ENCODE measurements at places on chromosomes 12 and 14.

GRCh38 chr12:110338754-110339153, 57.7 kb downstream of the ATP2A2 start:
- DNase-seq, result no peak

DNA sequence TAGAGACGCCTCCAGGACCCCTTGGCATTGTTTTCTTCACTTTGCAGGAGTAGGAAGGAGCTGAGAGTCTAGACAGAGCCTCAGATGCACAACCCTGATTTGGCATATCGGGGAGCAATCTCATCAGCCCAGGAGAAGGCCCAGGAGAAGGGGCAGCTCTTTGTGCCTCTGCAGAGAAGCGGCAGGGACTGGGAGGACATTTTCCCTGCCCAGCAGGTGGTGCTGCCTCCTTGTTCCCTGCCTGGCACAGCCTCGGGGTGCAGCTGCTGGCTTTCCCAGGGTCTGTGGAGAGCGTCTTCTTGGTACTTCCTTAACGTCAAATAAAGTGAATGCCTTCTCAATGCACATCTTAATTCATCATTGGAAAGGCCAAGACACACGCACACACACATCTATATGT, 419.5 kb downstream of the TMEM121 start:
- no peak for DNase-seq

DNA sequence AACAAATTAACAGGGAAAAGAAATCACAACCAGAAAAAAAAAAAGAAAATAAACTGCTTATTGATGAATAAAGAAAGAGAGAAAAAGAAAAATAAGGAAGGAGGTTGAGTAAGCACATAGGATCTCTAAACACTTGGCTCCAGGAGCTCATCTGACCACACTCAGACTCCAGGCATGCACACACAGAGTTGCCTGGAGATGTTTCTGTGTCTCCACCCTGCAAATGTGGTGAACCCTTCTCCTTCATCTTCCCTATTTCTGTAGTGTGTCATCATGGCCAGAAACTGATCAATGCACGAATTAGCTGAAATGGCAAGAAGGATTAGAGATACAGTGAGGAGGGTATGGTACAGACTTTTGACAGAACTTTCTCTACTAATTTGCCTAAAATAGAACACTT, 20.2 kb downstream of the OR4N2 start:
- DNase-seq, result no peak

GRCh38 chr12:95784286-95784685, 6.3 kb downstream of the NTN4 start:
- DNase-seq, result no peak

DNA sequence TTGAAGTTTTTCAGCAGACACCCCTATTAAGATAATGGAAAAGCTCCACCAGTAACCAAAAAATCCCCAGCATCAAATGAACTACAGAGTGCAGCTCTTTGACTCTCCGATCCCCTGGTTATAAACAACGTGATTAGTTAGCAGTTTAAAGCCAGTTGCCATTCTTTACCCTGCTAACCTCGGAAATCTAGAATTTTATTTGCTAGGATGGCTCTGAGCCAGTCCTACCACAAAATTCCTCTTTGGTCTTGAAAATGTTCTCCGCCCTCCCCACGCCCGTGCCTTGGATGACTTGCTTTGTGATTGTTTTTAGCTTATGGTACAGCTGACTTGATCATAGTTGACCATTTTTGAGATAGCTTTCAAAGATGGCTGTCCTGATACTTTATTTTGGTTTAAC, 1.2 kb downstream of the KLHDC2 start:
- DNase-seq, result no peak

DNA sequence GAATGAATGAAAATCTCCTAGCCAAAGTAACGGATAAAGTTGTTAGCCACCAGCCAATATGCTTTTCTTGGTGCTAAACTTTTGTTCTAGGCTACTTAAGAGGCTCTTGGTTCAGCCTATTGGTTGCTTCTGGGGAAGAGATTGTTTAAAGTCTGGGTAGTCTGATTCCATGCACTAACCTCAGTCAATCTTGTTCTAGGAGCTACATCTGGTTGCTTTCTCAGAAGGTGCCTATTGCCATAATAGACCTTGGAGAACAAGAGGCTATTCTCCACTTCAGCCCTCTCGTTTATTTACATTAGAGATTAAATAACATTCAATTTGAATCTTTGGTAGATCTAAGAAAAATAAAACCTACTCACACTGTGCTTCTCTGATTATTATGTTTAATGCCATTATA, 40.8 kb upstream of the OTOGL start:
- no peak for DNase-seq

DNA sequence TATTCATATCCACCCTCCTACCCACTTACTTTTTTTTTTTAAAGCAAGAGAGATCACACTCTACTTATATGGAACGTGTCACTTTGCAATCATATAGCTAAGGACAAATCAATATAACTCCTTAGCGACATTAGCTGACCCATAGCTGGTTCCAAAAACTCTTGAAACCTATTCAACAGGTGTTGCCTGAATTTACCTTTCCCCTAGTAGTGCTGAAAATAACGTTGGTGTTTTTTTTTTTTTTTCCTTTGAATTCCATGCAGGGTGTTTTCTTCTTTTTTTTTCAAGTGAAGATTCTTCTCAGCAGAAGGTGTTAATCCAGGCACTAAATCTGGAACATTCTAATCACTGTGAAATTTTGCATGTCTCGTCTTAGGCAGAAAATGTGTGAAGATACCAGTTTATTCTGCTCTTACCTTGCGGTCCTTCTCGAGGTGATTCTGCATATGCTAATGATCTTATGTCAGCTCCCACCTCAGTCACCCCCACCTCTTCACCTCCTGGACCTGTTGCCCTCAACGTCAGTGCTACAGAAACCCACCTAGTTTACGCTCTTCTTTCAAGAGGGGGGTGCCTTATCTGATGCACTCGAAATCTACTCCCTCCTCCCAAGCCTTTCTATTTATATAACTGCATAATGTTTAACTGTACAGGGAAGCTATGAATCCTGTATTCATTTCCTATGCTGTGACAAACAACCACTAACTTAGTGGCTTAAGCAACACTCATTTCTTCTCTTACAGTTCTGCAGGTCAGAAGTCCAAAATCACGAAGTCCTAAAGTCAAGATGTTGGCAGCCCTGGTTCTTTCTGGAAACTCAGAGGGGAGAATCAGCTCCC, 7.1 kb upstream of the VPS37B start:
- DNase-seq, result no peak

- DNase-seq, result no peak
These were observed 147.6 kb downstream of the BRMS1L start for GRCh38 chr14:35973770-35974169.

GRCh38 chr12:48927261-48927660, 2.0 kb upstream of the FKBP11 start:
- no peak for DNase-seq

GRCh38 chr14:105389976-105390848, 8.1 kb upstream of the TEX22 start:
- DNase-seq, result no peak

- DNase-seq, result no peak
These were observed 153.8 kb upstream of the DDHD1 start for GRCh38 chr14:53306911-53307310.

DNA sequence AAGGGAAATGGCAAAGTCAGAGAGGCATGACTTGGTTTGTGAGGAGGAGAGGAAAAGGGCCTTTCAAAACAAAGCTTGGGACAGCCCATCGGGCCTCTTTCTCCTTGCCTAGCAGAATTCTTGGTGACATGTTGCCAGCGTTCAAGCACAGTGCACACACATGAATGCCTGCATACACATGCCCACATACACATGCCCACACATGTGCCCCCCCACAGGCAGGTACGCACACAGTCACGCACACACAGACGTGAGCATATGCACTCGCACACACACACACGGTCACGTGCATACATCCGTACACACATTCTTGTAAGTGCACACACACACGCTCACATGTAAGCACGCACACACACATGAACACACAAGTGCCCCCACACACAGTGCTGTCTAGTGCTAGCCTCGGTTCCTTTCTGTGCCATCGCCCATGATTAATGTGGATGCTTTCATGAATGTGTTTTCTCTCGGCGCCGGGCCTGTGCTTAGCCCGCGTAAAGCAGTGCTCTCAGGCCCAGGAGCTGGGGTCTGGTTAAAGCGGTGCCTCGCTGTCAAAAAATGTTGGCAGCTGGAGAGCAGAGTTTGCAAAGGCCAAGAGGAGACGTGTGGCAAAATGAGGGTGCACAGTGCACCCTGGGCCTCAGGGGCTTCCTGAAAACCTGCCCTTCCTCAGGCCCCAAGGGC, 328.8 kb upstream of the DIO3 start:
- DNase-seq, result no peak

DNA sequence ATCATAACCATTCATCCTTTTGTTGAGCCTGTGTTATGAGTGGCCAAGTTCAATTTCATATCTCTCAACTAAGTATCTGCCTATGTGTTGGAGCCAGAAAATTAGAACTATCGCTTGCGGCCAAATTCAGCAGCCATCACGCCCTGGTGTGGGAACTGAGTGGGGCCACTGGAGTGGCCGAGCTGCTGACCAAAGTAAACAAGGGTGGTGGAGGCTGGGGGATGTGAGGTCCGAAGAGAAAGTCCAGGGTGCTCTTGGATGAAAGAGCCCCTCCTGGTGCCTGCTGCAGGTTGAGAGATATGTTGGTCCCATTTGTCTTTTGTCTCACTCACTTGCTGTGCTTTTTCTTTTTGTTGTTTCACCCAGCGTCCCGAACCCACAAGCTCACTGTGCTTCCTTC, 14.9 kb downstream of the ADGRD1 start:
- no peak for DNase-seq

GRCh38 chr12:120538281-120539156, 4.4 kb downstream of the RNF10 start:
- no peak for DNase-seq

- peak; percentile 20 for DNase-seq
These were observed 161.2 kb downstream of the RERGL start for GRCh38 chr12:17928708-17929366.

GRCh38 chr14:96614481-96614881, 112.3 kb downstream of the PAPOLA start:
- DNase-seq, result peak; percentile 71

DNA sequence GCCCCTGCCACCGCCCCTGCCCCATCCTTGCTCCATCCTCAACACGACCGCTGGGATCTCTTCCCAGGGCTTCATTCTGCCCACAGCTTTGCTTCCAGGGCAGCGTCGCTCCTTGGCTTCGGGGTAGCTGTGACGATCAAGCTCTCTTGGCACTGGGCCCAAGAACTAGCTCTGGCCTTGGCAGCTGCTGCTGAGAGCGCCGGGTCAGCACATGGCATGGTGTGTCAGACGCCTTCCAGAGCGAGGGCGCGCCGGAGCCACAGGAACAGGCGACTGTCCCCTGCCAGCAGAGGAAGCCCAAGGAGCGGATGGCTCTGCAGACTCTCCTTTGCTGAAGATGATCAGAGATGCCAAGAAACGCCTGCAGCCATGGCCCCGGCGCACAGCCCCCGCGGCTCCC, 15.9 kb downstream of the RAB35 start:
- no peak for DNase-seq

DNA sequence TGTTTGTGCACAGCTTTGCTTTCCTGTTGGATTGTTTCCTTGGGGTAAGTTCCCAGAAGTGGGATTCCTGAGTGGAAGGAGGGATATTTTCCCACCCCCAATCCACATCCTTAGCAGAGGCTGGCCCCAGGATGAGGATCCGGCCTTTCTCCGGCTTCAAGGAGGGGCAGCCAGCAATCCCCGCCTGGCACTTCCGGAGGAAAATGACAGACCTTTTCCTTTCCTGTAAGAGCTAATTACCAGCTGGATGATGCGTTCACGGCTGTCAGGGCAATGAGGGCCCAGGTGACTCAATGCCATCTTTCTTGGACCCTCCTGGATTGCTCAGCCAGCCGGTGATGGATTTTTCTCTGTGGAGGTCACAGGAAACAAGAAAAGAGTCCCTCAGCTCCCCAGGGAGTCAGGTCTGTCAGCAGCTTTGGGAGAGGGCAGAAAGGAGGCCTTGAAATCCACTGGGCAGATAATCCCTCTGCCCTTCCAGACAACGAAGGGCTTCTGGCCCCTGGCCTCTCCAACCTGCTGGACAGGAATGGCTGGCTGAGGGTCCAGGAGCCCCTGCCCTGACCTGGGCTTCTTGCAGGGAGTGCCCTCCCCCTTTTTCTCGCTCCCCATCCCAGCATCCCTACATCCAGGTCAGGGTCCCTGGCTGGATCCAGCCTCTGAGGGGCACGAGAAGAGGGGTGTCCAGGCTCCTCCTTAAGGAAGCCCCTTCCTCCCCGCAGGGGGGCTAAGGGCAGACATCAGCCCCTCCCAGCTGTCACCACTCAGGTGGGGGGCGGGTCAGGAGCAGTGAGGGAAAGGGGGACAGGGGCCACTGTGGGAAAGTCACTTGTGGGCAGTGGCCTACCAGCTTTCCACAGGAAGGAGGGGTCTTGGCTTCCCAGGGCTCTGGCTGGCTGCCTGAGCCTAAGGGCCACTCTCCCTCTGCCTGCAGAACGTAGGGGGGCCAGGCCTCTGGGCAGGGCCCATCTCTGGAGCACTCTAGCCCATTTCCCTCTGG, 16.1 kb upstream of the CCDC85C start:
- DNase-seq, result no peak

DNA sequence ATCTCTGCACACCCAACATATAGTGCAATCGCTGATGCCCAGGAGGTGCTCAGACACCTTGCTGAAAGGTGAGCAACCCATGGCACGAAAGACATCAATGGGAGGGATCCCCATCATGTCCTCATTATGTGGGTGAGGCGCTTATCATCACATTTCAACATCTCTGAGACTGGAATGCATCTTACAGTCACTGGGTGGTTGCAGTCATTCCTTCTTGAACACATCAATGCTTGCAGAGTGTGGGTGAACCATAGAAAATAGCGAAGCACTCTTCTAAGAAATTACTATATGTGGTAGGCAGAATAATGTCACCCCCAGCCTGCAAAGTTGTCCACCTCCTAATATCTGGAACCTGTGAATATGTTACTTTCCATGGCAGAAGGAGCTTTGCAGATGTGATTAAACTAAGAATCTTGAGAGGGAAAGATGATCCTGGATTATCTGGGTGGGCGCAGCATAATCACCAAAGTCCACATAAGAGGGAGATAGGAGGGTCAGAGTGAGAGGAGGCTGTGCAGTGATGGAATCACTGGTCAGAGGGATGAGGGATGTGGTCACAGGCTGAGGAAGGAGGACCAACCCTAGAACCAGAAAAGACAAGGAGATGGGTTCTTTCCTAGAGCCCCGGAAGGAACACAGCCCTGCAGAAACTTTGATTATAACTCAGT, 51.2 kb downstream of the GLRX5 start:
- no peak for DNase-seq
